NCI-H524 (cell line): ENCODE measurements at places on chromosomes 7 and 10.
A peak's percentile ranks its signal among the peaks of the same experiment; 100 is the strongest.

GRCh38 chr7:34313289-34313688, 344.7 kb upstream of the NPSR1 start:
- no peak for DNase-seq

DNA sequence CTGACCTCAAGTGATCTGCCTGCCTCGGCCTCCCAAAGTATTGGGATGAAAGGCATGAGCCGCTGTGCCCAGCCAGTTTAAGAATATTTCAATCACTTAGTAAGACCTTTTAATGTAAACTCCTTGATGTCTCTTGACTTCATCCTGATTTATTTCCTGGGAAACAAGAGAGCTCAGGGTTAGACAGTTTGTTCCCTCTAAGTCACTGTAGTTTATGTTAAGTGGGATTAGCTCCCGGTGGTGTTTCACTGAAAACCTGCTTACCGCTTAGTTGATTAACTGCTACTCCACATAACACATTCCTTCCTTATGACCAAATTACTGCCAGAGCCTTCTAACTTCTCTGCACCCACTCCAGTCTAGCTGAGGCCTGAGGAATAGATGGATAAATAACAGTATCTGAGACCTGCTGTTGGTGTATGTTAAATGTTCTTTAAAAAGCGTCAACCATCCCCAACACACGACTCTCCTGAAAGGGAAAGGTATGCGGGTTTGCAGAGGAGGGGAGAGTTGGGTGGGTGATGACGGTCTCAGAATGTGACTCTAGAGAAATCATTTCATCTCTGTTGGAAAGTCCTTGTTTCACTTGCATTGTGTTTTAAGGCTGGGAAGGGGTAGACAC, 48.7 kb downstream of the CREB3L2 start:
- peak; percentile 20 for DNase-seq

DNA sequence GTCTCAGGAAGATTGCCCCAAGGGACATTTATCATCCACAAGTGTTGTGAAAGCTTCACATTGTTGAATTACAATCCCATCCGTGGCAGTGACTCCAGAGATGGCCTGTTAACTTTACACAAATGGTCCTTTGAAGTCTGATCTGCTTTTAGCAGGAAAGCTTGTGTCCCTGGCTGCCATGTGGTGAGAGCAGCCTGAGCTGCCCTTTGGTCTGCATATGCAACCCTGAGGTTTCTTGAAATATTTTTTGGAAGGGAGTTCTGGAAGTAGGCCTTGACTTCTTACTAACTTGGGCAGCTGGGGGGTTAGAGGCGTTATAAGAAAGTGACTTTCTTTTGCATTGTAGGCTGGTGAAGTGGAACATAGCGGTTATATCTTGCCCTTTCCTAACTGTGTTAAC, 41.3 kb upstream of the FAM180A start:
- DNase-seq, result no peak

DNA sequence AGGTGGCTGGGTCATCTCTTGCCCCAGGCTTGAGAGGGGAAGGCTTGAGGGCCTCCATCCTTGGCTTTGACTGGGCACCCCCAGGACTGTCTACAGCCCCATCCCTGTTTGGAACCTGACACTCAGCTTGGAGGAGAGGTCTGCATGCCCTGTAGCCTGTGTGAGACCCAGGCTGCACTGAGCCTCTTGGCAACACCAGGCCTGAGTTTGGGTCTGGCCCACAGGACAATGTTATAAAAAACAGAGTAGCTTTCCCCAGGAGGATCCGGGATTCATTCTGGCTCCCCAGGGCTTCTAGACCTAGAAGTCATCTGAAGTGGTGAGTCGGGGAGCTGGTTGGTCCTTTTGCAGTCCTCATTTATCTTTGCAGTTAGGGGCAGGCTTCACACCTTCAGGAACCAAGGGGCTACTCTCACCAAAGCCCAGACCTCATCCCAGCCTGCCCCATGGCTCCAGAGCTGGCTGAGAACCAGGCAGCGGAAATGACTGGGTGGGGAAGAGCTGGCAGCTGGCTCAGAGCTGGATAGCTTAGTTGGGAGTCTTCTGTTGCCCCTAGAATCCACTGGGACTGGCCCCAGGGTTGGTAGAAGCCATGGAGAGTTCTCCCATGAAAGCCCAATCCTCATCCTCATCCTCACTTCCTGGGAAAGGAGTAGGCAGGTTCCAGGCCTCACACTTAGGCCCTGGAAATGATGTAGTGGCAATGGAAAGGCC, 68.8 kb downstream of the ADCYAP1R1 start:
- no peak for DNase-seq

DNA sequence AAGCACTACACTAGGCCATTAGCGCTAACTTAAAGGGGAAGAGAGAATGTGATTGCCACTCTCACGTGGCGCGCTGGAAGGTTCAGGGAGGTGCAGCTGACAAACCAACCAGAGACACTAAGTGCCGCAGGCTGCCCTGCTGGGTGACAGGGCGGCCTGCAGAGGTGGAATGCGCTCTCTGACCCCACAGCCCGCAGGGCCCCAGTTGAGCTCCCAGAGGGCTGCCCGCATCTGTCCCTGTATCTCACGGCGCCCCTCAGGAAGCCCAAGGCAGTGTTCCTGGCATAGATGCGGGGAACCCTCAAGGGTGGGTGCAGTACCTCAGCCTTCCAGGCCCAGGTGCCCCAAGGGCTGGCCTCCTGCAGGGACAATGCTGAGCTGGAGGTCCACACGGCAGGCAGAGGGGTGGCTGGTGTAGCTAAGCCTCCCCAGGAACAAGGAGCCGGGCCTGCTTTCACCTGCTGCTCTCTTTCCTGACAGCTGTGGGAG, 66.6 kb downstream of the CALML3 start:
- DNase-seq, result no peak

DNA sequence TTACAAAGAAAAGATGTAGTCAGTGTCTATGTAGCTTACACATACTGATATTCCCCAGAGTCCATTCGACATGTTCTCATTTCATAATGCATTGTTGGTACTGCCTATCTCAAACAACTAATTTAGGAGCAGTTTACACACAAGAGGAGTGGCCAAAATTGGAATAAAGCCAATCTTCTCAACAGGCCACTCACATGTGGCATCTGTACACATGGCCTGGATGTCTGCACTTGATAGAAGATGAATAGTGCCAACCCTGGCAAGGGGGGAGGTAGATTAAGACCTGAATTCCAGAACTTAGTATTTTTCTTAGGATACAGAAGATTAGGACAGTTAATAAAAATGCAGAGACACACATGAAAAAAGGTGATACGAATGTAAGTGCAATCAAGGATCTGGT, 125.3 kb upstream of the STARD3NL start:
- peak; percentile 10 for DNase-seq

- DNase-seq, result no peak
Measured at GRCh38 chr10:77038407-77038806, 599.2 kb downstream of the KCNMA1 start.

- DNase-seq, result no peak
Measured at GRCh38 chr10:12041766-12042408, 722 bp downstream of the UPF2 start.

- DNase-seq, result no peak
Measured at GRCh38 chr7:41065663-41066062, 637.2 kb downstream of the INHBA start.

- DNase-seq, result no peak
Measured at GRCh38 chr10:35507519-35508109, 97.5 kb upstream of the GJD4 start.
